ENCODE measurements at places on chromosomes 5 and 9.
A peak's percentile ranks its signal among the peaks of the same experiment; 100 is the strongest.

GRCh38 chr9:125049212-125050049 lies 93.9 kb downstream of the SCAI start:
- DNase-seq: no peak

GRCh38 chr9:2290382-2290781 lies 275.2 kb downstream of the SMARCA2 start:
- no peak for DNase-seq

DNA sequence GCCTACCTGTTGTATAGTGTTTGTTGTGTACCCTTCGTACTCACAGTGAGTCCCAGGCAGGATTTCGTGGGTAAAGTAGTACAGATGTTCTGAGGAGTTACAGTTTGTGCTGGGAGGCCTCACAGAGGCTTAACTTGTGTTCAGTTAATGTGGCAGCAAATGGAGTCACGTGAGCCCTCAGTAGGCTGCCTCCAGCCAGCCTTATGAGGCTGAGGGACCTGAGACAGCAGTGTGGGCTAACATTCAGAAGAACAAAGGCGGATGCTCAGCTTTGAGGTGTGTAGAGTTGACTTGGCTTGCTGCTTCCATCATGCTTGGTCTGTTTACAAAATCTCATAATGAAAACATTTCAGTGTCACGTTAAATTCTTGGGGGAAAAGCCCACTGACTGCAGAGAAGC lies 118.1 kb downstream of the TRIO start:
- DNase-seq: no peak

DNA sequence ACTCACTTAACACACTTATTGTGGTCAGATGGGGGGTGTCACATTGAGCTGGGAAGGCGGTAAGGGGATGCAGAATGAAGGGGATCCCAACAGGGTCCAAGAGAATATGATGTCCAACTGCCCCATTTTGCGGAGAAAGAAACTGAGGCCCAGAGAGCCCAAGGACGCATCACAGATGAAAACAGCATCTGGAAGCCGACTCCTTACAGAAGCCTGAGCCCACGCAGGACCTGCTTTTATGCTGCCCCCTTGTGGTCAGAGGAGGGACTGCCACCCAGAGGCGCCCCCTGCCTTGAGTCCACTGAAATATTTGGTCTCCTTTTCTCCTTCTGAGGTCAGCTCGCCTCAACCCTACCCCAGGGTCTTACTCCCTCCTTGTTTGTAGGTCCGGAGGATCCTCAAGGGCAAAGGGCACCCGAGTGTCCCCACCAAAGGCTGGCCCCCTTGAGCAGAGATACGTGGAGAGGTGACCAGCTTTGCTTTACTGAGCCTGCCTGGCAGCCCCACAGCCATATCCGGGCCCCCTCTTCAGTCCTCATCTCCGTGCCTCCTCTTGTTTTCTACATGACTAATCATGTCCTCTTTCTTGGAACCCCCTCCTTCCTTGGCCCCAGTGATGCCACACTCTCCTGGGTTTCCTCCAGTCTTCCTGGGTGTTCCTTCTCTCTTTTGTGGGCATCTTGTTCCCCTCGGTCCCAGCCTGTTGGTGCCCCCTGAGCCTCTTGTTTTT lies 30.0 kb upstream of the TTLL11 start:
- no peak for DNase-seq

DNA sequence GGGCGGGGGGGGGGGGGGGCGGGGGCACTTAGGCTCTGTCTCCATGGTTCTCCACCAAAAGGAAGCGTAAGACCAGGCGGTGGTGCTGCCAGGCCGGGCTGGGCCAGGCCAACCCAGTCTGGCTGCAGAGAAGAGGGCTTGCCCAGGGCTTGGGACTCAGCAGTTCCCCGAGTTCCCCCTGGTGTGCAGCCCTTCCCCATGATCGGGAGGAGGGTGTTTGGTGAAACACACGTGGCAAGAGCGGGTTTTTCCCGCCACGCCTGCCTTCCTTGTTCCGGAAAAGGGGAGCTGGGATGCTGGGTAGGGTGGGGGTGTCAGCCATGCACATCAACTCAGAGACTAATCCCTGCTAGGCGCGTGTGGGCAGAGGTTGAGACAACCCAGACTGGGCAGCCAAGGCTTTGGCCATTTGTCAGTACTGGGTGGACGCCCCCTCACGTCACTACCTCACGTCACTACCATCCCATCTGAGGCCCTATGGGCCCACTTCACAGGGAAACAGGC lies 32.9 kb downstream of the PRRX2 start:
- DNase-seq: no peak

DNA sequence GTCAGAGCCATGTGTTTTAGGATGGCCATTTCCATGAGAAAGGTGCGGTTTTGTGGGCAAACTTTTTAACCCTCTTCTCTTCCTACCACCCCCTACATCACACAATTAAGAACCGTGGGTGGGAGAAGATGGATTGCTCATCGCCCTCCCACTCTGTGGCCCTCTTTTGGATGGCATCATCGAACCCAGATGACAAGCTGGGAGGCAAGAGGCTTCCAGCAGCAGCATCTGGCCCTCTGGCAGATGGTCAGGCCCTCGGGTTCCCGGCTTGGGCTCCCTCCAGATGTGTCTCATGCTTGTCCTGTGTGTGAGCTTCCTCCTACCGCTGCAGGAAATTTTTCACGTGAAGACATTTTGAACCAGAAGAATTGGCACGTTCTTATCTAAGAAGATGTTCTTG lies 199.9 kb downstream of the EBF1 start:
- DNase-seq: no peak

- DNase-seq: no peak
Measured at GRCh38 chr9:123316053-123316718, 39.8 kb upstream of the CRB2 start.

GRCh38 chr5:36878392-36879082 lies 2.0 kb downstream of the NIPBL start:
- DNase-seq: no peak

DNA sequence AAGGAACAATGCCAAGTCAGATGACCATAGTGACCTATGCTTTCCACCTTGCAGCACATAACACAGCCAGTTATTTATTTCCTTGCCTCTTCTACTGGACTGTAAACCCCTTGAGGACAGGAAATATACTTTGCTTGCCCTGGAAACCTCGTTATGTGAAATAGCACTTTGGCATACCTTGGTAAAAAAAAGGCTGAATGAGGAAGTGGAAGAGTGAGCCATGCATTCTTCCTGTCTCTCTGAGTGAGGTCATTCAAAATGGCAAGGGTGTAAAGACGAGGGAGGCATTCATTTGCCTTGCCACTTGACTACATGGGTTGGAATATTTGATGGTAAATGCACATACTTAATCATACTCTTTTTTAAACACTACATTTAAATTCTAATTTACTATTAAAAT lies 42.8 kb upstream of the SVEP1 start:
- no peak for DNase-seq

DNA sequence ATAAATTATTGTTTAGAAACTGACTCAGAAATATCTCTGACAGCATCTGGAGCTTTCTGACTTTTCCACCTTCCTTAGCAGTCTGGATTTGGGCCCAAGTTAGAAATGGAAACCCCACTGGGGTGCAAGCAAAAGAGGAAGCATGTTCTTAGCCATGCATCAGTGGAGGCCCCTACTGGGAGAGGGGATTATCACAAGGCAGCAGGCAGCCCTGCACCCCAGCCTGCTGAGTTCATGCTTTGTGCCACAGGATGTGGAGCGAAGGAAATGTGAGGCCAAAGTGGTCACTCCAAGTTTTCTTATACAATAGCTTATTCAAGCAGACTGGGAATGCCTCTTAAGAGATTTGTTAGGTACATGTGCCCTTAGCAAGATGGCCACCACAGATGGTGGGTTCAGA lies 146.5 kb upstream of the TLX3 start:
- no peak for DNase-seq

GRCh38 chr5:53820802-53821171 lies 260.3 kb downstream of the NDUFS4 start:
- no peak for DNase-seq

DNA sequence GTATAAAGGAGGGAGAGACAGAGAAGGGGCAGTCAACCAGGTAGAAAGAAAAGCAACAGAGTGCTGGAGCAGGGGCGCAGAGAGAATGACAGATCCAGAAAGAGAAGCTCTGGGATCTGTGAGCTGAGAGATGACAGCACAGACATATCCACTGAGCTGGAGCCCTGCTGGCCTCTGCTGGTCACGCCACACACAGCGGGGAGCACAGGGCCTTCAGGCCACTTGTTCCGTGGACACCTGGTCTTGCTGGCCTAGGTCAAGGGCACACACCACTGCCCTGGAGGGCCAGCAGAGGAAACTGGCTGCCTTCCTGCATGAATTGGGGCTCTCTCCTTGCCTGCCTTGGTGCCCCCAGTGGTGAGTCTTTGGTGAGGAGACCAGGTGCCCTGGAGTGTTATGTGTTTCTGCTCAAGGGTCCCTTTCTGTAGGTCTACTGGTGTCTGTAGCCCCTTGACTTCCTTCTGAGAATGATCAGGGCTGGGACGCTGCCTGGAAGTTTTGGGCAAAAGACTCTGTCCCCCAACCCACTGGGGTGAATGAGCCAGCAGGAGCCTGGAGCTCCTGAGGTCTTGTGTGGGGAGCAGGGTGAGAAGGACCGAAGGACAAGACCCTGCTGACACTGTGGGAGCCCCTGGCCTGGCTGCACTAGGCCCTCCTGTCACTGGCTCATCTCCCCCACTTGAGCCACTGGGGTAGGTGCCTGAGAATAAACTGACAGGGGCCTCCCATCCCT lies 59.2 kb upstream of the ADAMTS2 start:
- DNase-seq: peak; percentile 51

GRCh38 chr9:89929673-89930480 lies 325.1 kb downstream of the GADD45G start:
- DNase-seq: no peak

DNA sequence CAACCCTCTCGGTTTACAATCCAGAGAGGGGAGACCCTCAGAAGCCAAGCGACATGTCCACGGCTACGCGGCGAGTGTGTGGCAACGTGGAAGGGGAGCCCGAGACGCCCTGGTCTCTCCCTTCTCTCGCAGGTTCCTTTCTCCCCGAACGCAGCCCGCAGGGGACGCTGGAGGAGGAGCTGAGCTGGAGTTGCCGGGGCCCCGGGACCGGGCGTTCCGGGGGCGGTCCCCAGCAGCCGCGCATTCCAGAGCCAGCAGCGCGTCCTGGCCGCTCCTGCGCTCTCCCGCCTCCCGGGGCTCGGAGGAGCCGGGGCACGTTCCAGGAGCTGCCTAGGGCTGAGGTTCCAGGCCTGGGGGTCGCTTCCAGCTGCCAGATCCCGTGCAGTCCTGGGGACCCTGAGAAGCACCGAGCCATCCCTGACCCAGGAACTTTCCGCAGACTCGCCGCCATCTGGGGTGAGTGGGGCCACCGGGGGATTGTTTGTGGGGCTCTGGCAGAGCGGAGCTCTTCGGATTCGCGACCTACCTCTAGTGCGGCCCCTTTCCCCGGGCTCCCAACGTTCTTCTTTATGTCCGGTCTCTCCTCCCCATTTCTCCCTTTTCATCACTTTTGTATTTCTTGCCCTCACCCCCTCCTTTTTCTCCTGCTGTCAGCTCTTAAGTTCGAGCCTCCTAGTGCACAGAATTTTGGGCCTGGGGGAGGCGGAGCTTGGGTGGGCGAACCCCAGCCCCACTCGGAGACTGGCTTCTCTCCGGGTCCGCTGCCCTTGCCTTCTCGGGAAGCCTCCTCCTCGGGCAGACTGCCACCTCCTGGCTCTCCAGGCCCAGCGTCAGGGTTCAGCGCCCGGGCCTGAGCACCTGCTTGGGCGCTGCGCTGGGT lies at the start of gene SMIM3:
Gene SMIM3, plus strand, starts transcription at position 241 of the 880 bp plus-strand sequence. CDS start 16,684 bp downstream, outside the sequence.
- peak; percentile 81 for DNase-seq

DNA sequence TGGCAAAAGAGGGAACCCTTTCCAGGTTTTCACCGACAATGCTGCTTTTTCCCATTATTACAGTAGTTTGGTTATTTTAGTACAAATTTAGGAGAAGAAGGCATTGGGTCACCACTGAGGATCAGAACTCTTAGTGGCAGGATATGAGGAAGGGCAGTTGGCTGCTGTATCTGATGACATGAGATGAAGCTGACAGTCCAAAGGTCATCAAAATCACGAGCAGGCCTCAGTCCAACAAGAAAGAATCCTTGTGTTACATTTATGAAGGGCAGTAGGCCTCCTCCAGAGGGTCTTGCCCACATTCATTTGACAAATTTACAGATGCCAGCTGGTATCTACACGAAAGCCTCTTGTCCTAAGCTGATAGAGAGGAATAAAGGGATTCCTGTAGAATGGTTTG lies 49.5 kb upstream of the COL15A1 start:
- DNase-seq: no peak

DNA sequence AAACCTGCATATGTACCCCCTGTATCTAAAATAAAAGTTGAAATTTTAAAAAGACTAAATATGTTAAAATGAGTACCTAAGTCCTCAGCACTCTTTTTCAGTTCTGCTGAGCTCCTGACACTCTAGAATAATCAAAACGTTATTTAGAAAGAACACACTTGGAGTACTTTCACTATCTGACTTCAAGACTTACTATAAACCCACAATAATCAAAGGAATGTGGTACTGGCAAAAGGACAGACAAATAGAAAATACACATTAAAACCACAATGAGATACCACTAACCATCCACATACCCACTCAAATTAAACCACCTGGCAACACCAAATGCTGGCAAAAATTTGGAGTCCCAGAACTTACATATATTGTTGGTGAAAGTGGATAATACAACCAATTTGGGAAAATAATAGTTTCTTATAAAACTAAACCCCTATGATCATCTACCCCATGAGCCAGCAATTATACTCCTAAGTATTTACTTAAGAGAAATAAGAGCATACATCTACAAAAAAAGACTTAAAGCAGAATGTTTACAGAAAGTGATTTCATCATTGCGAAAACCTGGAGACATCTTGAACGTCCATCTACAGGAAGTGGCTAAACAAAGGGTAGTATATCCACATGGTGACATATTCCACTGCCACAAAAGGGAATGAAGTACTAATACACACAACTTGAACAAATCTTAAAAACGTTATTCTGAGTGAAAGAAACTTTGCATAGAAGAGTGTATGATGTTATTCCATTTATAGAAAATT lies 12.8 kb upstream of the PRSS3 start:
- no peak for DNase-seq

GRCh38 chr5:11918463-11919045 lies 14.3 kb upstream of the CTNND2 start:
- DNase-seq: no peak

DNA sequence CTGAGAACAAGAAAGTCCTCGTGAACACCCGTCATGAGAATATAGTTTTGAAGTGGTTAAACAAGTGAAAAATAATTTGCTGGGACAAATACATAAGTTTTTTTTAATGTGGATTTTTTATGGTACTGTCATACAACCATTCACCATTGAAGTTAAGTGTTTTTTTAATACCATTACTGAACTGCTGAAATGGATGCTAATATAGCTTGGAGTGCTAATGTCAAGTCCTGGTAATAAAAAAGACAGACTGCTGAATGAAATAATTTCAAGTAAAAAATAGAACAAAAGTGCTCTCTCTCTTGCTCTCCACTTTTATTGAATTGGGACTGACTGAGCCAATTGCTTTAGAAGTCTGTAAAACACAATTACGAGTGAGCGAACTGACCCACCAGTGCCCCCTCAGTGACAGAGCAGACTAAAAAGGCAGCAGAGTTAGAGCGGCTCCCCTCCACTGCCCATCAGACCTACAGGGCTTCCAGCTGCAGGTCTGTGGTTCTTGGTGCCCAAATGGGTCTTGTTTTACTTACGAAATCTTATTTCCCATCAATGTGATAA lies 442.5 kb downstream of the BNC2 start:
- DNase-seq: no peak
